AG20443 (cell line): ENCODE measurements at places on chromosomes 5 and 9.

DNA sequence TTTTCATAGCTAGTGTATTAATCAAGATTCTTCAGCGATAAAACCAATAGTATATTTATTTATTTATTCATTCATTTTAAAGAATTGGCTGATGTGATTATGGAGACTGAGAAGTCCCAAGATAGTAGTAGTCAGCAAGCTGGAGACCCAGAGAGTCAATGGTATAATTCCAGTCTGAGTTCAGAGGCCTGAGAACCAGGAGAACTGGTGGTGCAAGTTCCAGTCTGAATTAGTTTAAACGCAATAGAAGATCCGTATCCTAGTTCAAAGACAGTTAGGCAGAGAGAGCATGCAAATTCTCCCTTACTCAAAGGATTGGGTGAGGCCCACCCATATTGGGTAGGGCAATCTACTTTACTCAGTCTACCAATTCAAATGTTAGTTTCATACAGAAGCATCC lies 364.2 kb upstream of the RPS23 start:
- DNase-seq: no peak

DNA sequence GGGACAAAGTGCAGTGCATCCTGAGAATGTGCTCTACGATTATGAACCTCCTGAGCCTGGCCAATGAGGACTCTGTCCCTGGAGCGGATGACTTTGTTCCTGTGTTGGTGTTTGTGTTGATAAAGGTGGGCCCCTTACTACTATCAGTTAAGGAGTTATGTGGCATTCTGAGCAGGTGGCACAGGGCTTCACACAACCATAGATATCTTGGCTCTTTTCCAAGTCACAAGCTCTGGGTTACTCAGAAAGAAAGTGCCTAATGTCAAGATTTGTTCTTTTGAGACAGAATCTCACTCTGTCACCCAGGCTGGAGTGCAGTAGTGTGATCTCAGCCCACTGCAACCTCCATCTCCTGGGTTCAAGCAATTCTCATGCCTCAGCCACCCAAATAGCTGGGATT lies 99.0 kb downstream of the GAPVD1 start:
- DNase-seq: no peak

GRCh38 chr9:93949694-93950449 lies 5.3 kb downstream of the BARX1 start:
- DNase-seq: no peak

DNA sequence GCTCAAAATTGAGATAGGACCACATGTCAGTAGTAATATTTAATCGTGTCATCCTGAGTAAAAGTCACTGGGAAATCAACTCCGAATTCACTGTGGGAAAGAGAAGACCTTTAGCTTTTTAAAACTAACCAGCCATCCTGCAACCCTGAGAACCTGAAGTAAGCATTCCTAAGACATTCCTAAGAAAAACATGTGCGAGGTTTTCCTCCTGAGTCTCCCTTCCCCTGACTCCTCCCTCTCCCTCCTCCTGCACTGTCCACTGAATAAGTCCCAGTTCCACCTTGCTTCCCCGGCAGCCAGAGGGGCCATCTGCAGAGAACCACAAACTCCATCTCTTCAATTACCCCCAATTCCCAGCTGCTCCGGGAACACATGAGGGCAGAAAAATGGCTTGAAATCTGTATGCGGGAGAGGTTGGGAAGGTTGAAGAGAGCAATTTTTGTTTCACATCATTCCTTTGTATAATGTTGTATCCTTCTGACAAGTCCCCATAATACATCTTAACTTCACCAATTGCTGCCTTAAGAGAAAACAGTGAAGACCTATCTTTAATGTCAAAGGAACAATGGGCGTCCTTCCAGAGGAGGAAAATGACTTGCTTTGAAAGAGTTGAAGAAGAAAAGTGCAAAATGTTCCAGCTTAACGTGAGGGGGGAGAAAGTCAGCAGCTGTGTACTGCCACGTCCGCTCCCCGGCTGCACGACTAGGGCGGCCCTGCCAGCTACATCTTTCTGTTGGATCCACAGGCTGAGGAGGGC lies 186.3 kb downstream of the ZNF462 start:
- DNase-seq: no peak

GRCh38 chr5:152151940-152152339 lies 227.3 kb upstream of the GLRA1 start:
- no peak for DNase-seq

DNA sequence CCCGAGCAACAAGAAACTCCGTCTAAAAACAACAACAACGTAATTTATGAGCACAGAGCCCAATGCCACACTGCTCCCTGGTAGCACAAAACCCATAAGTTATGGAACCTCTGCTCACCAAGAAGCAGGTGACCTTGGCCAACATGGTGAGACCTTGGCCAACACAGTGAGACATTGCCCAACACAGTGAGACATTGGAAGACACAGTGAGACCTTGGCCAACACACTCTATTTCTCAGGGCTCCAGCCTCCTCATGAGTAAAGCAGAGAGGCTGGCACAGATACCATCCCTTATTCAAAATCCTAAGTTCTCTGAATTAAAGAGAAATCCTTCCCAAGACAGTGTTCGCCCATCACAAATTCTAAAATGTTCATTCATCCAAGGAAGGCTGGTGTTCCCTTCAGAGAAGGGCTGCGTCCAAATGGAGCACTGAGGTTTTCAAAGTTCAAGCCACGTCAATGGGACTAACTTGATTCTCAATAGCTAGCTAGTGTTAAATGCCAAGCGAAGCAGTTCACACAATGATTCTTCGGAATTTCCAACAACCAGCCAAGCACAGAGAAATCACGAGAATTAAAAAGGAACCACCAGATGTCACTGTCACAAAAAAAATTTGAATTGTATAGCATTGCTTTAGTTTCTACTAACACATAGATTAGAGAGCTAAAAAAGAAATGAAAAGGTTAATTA lies 29.5 kb downstream of the TTC39B start:
- peak; percentile 31 for DNase-seq

- no peak for DNase-seq
These were observed 169.8 kb upstream of the KCNN2 start for GRCh38 chr5:114192108-114192507.

DNA sequence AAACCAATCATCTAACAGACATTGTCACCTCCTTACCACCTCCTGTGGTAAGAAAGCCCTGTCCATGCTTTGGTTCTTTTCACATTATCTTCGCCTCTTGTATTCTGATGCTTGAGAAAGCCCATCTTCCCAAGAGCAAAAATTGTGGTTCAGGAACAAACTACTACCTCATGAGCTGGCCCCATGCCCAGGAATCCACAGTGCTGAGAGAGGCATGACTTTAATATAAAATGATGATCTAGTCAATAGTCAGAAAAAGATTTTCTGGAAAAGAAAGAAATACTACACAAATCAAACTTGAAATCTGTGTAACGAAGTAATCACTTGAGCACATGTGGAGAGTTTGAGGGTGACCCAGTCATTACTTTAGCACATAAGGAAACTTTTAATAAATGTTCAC lies 94.7 kb downstream of the FGF10 start:
- DNase-seq: peak; percentile 13

GRCh38 chr5:141692919-141693725 lies 11.1 kb upstream of the ARAP3 start:
- DNase-seq: no peak

DNA sequence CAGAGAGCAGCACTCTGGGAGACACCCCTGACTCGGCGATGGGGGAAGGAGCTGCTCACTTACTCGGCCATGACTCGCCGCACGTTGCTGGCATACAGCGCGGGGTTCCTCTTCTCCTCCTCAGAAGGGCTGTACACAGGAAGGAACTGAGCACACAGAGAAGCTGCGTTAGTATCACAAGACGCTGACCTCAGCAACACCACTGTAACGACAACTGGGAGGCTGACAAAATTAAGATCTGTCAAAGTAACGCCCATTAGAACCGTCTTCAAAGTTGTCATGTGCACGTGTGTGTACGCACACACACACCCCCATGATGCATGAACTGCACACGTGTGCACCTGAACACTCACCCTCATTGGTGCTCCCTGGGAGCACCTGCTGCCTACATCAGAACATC lies 32.1 kb upstream of the SLC6A3 start:
- DNase-seq: no peak

GRCh38 chr9:36036253-36036779 lies 397 bp upstream of the RECK start:
- no peak for DNase-seq

DNA sequence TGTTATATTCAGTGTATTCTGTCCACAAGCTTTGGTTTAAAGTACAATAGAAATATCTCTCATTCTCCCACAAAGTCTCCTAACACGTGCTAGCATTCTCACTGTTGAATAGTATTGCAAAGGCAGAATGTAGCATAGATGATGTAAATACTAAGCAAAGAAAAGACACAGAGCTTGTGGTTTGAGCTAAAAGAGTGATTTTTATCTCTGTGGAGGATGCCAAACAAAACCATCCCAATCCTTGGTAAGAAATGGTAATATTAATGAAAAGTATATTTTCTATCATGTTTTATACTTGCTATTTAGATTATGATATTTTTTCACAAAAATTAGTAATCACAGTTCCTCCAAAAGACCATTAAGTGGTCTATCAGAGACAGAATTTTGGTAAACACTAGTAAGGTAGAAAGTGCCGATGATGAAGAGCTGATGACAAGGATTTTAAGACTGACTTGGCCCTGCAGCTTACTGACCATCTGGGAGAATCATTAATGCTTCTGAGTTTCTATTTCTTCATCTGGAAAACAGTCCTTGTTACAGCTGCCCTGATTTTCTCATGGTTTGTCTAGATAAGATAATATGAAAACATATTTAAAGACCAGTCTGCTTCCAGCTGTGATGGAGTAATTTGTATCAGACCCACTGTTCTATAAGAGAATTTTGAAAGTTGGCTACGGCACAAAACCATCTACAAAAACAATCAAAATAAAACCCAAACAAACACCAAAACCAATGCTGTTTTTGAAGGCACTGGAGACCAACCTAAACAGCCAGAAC lies 510.2 kb downstream of the SPATA31D1 start:
- no peak for DNase-seq

DNA sequence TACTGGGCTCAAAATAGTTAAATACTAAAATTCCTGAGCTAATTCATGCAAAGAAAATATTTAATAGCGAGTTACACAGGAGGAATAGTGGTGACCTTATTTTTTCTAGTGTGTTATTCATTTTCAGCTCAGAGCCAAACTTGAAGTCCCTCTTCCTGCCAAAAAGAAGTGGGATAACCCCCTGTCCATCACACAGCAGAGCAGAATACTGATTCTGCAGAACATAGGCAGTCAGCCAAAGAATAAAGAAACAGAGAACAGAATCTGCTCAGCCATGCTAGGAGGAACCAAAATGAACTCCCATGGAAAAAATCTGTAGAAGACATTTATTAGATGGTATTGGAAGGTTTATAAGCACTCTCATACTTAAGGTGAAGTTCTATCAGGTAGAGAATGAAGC lies 49.4 kb upstream of the GRIN3A start:
- DNase-seq: no peak

DNA sequence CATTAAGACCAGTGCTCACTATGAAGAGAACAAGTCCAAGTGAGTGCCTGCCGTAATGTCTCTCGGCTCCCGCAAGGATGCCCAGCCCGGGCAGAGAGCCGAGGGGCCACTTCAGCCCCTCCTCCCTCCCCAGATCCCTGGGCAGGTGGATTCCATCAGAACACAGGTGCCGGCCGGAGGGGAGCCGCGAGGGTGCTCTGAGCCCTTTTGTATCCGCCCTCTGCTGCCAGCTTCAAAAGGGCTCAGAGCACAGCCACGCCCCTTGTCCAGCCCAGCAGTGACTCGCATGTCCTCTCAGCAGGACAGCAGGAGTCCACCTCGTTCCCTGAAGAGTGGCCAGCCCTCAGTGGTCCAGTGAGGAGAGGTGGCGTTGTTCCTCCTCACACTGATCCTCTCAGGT lies 43.9 kb downstream of the CYFIP2 start:
- DNase-seq: peak; percentile 70

DNA sequence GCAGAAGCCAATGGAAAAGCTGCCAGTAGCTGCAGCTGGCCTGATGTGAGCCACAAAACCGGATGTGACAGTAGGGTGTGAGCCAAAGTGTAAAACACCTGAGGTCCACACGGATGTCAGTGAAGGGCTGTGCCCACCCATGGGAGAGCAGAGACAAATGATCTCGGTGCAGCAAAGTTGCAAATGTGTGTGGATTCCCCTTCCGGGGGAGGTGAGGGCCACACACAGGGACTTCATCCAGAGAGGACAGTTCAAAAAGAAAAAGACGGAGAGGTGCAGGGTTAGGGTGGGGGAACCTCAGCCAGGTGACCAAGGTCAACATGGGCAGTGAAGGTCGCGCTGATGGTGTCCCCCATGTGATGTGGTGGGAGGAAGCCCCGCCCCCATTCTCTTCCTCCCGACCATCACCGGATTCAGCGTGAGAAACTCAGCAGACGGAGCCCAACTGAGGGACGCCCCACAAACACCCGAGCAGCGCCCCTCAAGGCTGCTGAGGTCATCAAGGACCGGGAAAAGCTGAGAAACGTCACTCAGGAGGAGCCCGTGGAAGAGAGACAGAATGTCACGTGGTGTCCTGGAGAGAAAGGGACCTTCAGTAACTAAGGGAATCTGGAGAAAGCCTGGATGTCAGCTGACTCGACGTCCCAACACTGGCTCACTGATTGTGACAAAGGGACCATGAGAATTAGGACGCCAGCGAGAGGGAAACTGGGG lies 11.4 kb upstream of the PTGDS start:
- no peak for DNase-seq

DNA sequence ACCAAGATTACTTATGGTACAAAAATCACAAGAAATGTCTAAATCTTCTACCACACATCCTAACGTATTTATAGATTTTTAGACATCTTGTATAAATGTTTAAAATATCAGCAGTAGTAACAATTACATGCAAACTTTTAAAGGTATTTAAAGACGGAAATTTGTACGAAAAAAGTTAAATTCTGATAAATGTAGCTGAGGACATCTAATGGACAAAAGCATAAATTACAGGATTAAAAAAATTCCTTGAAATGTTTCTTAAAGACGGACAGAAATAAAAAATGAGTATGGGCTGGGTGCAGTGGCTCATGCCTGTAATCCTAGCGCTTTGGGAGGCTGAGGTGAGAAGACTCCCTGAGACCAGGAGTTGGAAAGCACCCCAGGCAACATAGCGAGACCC lies 15.8 kb downstream of the ERCC8 start:
- DNase-seq: no peak

- peak; percentile 88 for DNase-seq
These were observed 42.9 kb upstream of the AFAP1L1 start for GRCh38 chr5:149228618-149229297.

DNA sequence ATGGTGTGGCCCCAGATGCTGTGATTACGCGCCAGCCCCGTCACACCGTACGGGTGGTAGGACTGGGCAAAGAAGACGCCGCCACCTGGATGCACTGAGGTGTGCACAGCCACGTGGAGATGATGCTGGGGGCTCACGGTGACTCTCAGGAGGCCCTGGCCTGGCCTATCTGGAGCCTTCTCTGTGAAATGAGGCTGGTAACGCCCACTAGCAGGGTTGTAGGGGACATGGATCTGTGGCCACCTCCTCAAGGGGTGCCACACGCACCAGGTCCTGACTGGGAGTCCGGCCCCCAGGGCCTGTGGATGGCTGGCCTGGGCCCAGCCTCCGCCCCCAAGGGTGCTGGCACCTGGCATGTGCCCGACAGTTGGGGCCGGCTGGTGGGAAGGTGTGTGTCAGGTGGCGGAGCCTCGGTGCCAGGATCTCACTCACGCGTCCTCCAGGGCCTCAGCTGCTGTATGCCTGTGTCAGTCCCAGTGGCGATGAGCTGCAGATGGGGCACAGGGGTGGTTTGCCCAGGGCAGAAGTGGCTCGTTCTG lies 32.4 kb downstream of the NEK6 start:
- no peak for DNase-seq
